ENCODE measurements at places on chromosomes 4 and X. TPM values are rescaled to one million over a fixed set of nuclear protein-coding genes. Genes with fewer than 3 reads are reported as not detected.

Gene GC
- total RNA-seq = not detected

Gene SSX3
- total RNA-seq = not detected

Gene CT45A2
- total RNA-seq = not detected

Gene SPANXA1
- total RNA-seq = not detected

Gene IL2RG
- 347 TPM for total RNA-seq

Gene CLTRN
- 0.29 TPM for total RNA-seq

Gene RAB39B
- 7.1 TPM for total RNA-seq

Gene DMP1
- not detected for total RNA-seq

Gene RENBP
- 11.5 TPM for total RNA-seq

Gene SPANXN4
- total RNA-seq = not detected

Gene NPNT
- total RNA-seq = not detected

GRCh38 chr4:147927377-147928137, 195.7 kb downstream of the ARHGAP10 start:
- no peak for DNase-seq

GRCh38 chrX:84144281-84144680, 43.7 kb downstream of the RPS6KA6 start:
- no peak for DNase-seq

DNA sequence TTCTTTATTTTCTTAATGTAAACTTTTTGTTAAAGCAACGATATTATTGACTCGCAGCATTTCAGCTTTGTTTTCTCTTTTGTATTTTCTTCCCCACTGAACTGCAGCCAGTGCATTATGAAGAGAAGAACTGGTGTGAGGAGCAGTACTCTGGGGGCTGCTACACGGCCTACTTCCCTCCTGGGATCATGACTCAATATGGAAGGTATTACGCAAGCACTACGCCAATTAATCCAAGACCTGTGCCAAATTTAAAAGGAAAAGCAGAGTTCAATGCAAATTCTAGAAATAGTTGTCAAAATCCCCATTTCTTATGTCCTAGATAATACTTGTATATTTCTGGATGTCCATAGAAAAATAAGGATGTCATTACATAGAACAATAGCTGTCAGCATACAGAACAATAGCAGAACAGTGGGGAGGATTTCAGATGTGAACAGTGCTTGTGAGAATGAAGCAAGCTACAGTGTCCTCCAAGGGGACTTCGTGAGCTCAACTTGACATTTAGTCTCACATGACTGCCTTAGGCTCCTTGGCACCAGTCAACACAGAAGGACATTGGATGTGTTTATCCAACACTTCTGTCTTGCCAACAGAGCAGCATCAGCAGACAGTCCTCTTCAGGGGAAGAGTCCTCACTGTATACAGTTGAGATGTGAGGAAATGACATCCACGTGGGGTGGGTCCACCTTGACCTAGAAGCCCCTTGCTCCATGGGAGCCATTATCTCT, 85.9 kb downstream of the MAOA start:
- no peak for DNase-seq

- no peak for DNase-seq
Observed at GRCh38 chr4:1333256-1333655, 13.8 kb upstream of the UVSSA start.

DNA sequence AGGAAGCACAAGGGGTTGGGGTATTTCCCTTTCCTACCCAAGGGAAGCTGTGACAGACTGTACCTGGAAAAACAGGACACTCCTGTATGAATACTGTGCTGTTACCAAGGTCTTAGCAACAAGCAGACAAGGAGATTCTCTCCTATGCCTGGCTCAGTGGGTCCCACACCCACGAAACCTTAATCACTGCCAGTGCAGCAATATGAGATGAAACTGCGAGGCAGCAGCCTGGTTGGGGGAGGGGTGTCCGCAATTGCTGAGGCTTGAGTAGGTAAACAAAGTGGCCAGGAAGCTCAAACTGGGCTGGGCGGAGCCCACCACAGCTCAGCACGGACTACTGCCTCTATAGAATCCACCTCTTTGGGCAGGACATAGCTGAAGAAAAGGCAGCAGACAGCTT, 197.7 kb downstream of the INPP4B start:
- no peak for DNase-seq

GRCh38 chrX:65903750-65904149, 136.1 kb downstream of the VSIG4 start:
- DNase-seq = no peak

DNA sequence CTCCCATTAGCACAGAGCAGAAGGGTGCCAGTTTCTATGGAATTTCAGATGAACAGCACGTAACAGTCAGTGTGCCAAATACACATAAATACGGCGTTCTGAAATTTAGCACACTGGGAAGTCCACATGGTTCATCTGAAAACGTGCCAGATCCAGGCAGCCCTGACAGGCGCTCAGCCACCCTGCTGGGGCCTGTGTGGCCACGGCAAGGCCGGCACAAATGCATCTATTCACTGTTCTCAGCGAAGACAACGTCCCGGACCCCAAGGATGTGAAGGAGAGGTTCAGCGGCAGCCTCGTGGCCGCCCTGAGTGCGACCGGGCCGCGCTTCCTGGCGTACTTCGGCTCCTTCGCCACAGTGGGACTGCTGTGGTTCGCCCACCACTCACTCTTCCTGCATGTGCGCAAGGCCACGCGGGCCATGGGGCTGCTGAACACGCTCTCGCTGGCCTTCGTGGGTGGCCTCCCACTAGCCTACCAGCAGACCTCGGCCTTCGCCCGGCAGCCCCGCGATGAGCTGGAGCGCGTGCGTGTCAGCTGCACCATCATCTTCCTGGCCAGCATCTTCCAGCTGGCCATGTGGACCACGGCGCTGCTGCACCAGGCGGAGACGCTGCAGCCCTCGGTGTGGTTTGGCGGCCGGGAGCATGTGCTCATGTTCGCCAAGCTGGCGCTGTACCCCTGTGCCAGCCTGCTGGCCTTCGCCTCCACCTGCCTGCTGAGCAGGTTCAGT, 15.6 kb downstream of the DGKQ start:
- DNase-seq = no peak

- no peak for DNase-seq
Observed at GRCh38 chr4:89269121-89269666, 38.4 kb downstream of the GPRIN3 start.

DNA sequence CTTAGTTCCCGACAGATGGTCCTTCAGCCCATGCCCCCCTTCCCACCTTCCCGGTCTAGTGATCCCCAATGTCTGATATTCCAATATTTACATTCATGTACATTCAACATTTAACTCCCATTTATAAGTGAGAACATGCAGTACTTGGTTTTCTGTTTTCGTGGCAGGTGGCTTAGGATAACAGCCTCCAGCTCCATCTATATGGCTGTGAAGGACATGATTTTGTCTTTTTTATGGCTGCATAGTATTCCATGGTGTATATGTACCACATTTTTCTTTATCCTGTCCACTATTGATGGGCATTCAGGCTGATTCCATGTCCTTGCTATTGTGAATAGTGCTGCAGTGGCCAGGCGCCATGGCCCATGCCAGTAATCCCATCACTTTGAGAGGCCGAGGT, 13.8 kb downstream of the RBM10 start:
- DNase-seq = no peak

GRCh38 chr4:108749119-108749518, 13.7 kb downstream of the ETNPPL start:
- no peak for DNase-seq

DNA sequence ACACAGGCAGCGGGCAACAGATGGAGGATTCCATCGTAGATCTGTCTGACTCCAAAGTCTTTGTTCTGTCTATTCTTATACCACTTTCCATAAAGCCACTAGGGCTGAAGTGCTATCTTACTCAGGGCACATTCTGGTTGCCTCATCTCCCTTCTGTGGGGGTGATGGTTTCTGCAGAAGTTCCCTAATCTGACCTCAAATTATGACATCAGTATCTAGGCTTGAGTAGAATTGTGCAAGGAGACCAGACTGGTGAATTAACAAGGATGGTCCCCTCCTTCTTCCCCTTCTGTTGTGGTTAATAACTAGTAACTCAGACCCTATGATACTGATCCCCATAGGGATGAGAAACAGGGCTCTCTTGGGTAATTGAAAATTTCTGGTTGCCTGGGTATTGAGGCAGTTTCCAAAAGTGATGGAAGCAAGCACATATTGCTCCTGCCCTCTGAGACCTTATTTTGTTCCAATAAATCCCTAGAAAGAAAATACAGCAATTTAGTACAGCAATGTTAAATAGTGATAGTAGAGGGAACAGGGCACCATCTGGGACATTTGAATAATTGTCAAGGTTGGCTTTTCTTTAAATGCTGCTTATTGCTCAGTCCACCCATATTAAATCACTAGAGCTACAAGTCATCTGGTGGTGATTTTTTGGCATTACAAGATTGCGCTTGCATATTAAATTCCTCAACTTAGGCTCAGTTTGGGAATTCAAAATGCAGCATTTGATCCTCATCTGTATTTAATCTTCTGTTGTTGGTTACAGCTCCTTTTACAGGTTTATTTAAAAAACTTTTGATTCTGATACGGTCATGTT, 57.3 kb upstream of the AP1S2 start:
- DNase-seq = no peak

DNA sequence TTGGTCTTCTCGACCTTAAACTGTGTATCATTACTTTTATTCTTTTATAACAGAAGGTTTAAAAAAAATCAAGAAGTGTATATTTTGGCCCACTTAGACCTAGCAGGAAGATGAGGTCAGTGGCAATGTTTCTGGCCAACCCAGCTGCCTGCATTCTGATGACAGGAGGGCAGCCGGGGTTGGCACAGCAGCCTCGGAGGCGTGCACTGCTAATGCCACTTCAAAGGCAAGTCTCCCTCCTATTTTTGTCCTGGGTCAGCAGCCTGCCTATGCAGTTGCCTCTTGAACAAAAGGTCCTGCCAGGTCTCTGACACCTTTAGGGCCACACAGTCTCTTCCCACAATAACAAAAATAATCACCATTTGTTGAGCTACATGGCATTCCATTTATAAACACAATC, 89.4 kb upstream of the MYOZ2 start:
- no peak for DNase-seq

GRCh38 chr4:118869808-118870342, 18.8 kb upstream of the SYNPO2 start:
- no peak for DNase-seq

GRCh38 chrX:101417190-101417589, 9.2 kb downstream of the HNRNPH2 start:
- DNase-seq = no peak

DNA sequence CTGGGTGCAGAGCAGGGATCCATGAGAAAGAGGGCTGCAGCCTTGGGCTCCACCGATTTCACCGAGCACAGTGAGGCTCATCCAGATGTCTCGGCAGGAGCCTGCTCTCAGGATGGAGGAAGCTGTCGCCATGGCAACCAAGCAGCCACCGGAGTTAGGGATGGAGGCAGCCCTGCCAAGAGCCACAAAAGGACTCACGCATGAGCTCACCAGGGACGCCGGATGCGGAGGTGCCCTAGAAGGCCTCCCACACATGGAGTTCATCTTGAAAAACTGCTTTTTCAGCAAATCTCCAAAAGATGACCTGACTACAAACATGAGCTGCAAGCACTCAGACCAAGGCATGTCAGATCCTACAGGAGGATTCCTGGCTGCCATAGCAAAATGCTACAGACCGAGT, 90.7 kb downstream of the WFS1 start:
- no peak for DNase-seq

DNA sequence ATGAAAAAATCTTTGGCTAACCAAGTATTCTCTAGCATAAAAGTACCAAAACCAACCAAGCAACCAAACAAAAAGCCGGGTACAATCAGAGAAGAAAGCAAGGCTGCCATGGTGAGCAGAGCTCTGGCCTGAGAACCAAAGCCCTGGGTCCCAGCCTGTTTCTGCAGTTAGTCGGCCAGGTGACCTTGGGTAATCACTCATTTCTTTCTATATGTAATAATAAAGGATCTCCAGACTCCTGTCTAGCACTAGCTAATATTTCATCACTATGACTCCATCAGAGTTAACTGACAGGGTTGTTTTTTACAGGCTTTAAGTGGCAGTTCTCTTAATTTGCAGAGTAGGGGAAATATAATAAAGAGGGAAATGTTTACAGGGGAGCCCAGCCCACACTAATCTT, 34.0 kb upstream of the RASGEF1B start:
- DNase-seq = no peak

DNA sequence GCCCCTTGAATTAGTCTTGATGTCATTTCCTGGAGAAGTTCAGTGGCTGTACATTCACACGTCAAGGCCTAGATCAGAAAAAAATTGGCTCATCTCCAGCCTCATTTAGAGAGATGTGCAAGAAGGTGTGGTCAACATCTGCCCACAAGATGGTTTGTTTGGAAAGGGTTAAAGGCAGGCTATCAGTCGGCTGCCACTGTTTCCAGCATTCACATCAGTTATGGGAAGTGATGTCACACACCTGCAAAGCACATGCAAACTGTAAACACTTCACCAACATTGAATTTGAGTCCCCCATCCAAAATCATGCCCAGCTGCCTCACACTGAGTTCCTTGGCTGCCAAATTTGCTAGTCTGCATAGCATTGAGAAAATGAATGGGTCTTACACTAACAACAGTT, 498.3 kb upstream of the INTU start:
- no peak for DNase-seq

DNA sequence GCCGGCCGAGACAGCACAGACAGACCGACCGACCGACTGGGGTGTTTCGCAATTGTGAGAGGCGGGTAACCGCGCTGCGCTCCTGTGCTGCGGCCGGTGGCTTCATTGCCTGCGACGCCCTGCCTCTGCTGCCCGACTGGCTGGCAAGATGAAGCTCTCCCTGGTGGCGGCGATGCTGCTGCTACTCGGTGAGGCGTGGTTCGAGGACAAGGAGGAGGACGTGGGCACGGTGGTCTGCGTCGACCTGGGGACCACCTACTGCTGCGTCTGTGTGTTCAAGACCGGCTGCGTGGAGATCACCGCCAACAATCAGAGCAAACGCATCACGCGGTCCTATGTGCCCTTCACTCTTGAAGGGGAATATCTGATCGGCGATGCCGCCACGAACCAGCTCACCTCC, 565.7 kb upstream of the SMIM31 start:
- DNase-seq = no peak

DNA sequence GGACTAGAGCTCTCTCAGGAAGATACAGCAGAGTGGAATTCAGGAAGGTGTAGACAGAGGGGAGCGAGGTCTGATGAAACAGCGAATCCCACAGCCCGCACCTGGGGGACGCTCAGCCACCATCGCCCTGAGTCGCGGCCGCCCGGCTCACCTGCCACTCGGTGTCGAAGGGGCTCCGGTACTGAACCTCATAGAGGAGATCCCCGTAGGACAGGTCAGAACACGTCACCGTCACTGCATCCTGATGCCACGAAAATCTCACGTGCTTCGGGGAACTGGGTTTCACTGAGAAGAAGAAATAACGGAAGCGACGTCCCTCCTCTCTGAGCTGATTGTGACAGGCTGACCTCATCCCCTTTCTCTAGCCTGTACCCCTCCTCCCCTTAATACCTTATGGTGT, 10.2 kb downstream of the CRLF2 start:
- DNase-seq = no peak

- no peak for DNase-seq
Observed at GRCh38 chr4:128427832-128428366, 140.3 kb upstream of the PGRMC2 start.

GRCh38 chr4:184942444-184943425, 75.6 kb upstream of the HELT start:
- DNase-seq = no peak

- DNase-seq = no peak
Observed at GRCh38 chr4:77146186-77147078, 10.6 kb upstream of the CCNG2 start.
